ENCODE measurements at places on chromosomes 2 and 18. TPM values are rescaled to one million over a fixed set of nuclear protein-coding genes. Genes with fewer than 3 reads are reported as not detected.

Gene EVX2
- 3.7 TPM for total RNA-seq

Gene CRYGD
- total RNA-seq, result not detected

DNA sequence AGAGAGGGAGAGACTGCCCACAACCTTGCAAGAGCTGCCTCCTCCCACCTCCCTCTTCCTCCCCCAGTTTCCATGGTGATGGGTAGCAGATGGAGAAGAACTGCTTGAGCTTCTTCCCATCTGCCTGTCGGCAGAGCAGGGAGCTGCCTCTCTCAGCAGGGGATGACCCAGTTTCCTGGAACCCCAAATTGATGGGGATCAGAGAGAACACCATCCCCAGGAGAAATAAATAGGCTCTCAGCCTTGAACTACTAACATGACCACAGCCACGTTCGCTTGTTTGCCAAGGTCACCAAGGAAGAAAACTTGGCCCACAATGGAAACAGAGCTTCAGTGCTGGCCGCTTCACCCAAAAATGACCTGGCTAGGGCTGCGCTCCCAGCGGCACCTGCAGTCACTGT, 82.2 kb downstream of the ADD2 start:
- no peak for DNase-seq
- H3K36me3 ChIP-seq, result no peaks in the 10 kb centered on the region
- H3K4me1 ChIP-seq, result no peaks in the 10 kb centered on the region
- H3K27me3 ChIP-seq, result no peaks in the 10 kb centered on the region
- H3K4me3 ChIP-seq, result no peak overlapping the region
- H3K27ac ChIP-seq, result no peak overlapping the region

DNA sequence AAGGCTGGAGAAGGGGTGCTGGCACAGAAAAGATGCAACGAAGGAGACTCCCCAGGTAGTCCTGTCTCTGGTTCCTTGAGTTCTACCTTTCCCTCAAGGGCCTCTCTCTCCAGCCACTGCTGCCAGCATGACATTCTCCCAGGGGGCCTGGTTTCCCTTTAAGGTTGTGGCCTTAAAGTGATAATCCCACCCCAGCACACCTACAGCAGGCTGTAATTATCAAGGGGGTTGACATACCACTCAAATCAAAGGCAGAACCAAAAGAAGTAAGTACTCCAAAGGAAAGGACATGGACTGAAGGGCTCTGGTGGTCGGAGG, 127.4 kb upstream of the MSH6 start:
- H3K4me3 ChIP-seq, result no peak overlapping the region
- H3K36me3 ChIP-seq, result no peaks in the 10 kb centered on the region
- no peak for DNase-seq
- H3K27ac ChIP-seq, result no peak overlapping the region

- H3K4me3 ChIP-seq, result no peak overlapping the region
- no peaks in the 10 kb centered on the region for H3K36me3 ChIP-seq
- no peak for DNase-seq
These were observed 6.2 kb downstream of the COLEC12 start for GRCh38 chr18:493986-494983.

GRCh38 chr2:189261431-189261841, 81.9 kb upstream of the COL5A2 start:
- H3K4me1 ChIP-seq, result no peaks in the 10 kb centered on the region
- no peak overlapping the region for H3K4me3 ChIP-seq
- no peaks in the 10 kb centered on the region for H3K36me3 ChIP-seq
- no peak overlapping the region for H3K27ac ChIP-seq
- no peak for DNase-seq

Gene ANKZF1
- 25.2 TPM for total RNA-seq

Gene SERPINB8
- 9.3 TPM for total RNA-seq

GRCh38 chr18:62744076-62744968, 29.0 kb downstream of the PHLPP1 start:
- H3K36me3 ChIP-seq, result no peaks in the 10 kb centered on the region
- H3K27ac ChIP-seq, result peak overlapping the region; percentile 24
- H3K4me3 ChIP-seq, result no peak overlapping the region
- peaks cover 25% of the 10 kb centered on the region for H3K4me1 ChIP-seq
- DNase-seq, result no peak

- H3K27me3 ChIP-seq, result no peaks in the 10 kb centered on the region
- H3K27ac ChIP-seq, result no peak overlapping the region
These were observed 15.1 kb downstream of the AAK1 start for GRCh38 chr2:69628325-69629021.

GRCh38 chr2:143572421-143572820, 443.2 kb downstream of the ARHGAP15 start:
- H3K36me3 ChIP-seq, result no peaks in the 10 kb centered on the region
- H3K4me1 ChIP-seq, result no peaks in the 10 kb centered on the region
- DNase-seq, result no peak
- H3K4me3 ChIP-seq, result no peak overlapping the region

Gene RRM2
- 20.0 TPM for total RNA-seq

GRCh38 chr2:172712251-172712650, 23.4 kb upstream of the RAPGEF4 start:
- peaks cover 3% of the 10 kb centered on the region for H3K27me3 ChIP-seq
- H3K4me1 ChIP-seq, result no peaks in the 10 kb centered on the region
- H3K27ac ChIP-seq, result no peak overlapping the region
- no peak overlapping the region for H3K4me3 ChIP-seq

- no peaks in the 10 kb centered on the region for H3K36me3 ChIP-seq
- H3K27ac ChIP-seq, result no peak overlapping the region
These were observed 679.8 kb upstream of the NRXN1 start for GRCh38 chr2:51711766-51712165.

Gene TRIM54
- not detected for total RNA-seq

DNA sequence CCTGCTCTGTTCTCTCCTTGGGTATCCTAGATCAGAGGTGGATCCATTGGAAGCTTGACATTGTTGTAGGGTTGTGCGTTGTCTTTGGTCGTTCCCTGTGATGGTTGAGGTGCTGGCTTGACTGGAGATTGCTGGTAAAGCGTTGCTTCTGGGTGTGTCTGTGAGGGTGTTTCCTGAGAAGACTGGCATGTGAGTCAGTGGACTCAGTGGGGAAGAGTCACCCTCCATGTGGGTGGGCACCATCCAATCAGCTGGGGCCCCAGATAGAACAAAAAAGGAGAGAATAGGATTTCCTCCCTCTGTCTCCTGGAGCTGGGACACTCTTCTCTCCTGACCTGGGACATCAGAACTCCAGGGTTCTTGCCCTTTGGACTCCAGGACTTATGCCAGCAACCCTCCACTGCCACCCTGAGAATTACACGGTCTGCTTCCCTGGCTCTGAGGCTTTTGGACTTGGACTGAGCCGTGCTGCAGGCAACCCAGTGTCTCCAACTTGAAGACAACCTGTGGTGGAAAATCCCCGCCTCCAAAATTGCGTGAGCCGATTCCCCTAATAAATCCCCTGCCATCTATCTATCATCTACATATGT, 14.8 kb upstream of the REEP1 start:
- DNase-seq, result no peak
- H3K36me3 ChIP-seq, result no peaks in the 10 kb centered on the region
- H3K4me1 ChIP-seq, result no peaks in the 10 kb centered on the region
- no peak overlapping the region for H3K4me3 ChIP-seq

Gene KIAA2012
- total RNA-seq, result not detected

DNA sequence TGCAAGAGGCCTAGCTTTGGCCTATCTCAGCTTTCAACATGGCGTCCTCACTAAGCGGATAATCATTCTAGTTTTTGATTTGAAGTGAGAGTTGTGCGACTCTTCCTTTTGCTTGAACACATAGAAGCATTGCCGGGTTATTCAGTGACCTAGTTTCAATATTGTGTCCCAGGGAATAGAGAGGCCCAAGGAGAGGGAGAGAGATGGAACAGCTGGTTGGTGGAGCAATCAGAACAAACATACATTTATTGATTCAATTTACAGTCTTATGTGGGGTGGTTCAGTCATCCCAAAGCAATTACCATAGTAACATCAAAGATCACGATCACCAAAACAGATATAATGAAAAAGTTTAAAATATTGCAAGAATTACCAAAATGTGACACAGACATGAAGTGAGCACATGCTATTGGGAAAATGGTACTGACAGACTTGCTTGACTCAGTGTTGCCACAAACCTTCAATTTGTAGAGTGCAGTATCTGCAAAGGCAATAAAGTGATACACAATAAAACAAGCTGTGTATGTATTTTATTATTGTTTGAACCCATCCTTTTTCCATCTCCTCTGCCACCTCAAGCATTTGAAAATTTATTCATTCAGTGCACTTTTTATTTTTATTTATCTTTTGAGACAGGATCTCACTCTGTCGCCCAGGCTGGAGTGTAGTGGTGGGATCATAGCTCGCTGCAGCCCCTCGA, 30.2 kb downstream of the COPS7B start:
- H3K27ac ChIP-seq, result no peak overlapping the region
- no peak overlapping the region for H3K4me3 ChIP-seq

DNA sequence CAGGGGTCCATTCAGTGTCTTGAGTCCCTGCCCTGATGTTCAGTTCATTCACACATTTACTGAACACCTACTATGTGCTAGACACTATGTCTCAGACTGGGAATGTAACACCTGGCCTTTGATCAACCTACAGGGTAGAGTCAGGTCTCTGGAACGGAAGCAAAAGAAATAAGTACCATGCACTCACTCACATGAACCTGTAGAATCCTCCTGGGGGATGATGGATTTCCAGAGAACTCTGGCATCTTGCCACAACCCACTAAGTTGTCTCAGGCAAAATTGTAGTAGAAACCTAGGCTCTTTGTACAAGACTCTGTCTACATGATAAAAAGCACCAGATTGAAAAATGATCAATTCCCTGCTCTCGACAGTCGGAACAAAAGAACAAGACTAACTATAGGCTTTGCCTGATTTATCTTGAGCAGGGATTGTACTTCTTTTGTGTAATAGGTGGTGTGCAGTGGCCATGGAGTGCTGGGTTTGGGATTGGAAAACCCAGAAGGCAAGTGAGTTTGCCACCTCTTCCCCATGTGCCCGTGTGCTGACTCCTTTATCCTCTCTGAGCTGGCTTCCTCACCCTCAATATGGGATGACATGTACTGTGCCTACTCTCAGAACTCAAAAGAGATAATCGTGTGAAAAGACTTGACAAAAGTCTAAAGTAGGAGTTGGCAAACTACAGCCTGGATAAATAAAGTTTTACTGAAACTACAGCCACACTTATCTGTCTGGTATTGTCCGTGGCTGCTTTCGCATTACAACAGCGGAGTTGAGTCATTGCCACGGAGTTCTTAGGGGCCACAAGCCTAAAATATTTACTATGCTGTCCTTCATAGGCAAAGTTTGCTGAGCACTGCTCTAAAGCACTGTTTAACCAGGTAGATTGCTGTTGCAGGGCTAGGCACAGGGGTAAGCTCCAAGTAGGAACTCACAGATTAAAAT, 4.4 kb downstream of the CAPN14 start:
- no peaks in the 10 kb centered on the region for H3K36me3 ChIP-seq
- peak overlapping the region; percentile 50 for H3K27ac ChIP-seq
- peak; percentile 38 for DNase-seq
- no peaks in the 10 kb centered on the region for H3K4me1 ChIP-seq

DNA sequence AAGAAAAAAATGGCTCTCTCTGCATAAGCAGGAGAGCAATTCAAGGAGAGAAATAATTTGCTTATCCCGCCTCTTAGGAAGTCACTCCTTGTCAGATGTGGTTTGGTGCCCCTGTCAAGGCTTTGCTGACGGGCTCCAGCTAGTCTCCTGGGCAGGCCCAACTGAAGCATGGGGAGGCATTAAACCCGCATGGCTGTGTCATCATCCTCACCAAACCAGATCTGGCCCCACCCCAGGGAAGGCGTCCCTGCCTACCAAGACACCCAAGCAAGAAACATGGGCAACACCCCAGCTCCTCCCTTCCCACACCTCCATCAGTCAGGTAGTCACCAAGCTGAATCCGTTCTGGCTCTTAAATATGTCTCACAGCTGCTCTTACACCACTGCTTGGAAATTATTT, 108.0 kb downstream of the SGPP2 start:
- H3K27ac ChIP-seq, result no peak overlapping the region
- H3K27me3 ChIP-seq, result no peaks in the 10 kb centered on the region
- DNase-seq, result no peak
- no peak overlapping the region for H3K4me3 ChIP-seq

DNA sequence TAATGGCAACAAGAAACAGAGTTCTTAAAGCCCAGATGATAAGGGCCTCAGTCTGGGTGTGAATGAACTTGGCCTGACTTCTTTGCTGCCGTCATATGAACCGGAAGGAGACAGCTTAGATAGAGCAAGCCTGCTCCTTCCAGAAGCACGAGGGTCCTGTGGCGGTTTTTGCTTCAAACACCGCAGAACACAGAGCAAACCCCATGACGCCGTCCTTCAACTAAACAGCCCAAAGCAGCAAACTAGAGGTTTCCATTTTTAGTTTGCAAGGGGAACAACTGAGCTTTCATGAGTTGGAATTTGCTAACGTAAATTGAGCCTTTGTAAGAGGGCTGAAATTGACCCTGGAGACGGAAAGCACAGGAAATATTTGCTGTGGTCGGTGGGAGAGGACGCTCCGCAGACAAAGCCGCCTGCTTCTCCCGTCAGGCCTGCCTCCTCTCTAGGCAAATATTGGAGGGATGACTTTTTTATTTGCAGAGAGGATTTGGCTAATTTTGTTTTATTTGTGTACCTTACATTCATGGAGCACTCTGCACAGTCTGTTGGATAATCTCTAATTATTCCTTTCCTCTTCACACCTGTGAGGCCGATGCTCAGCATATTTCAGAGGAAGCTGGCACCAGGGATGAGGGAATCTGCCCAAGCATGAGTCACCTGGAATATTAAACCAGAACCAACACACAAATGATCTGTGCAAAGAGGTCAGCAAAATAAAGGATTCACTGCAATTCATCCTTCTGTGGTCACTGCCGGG, 134.0 kb upstream of the NCK2 start:
- no peak overlapping the region for H3K4me3 ChIP-seq
- peaks cover 5% of the 10 kb centered on the region for H3K4me1 ChIP-seq
- no peak for DNase-seq
- peak overlapping the region; percentile 49 for H3K27ac ChIP-seq

Gene DPYSL5
- total RNA-seq, result 0.48 TPM

DNA sequence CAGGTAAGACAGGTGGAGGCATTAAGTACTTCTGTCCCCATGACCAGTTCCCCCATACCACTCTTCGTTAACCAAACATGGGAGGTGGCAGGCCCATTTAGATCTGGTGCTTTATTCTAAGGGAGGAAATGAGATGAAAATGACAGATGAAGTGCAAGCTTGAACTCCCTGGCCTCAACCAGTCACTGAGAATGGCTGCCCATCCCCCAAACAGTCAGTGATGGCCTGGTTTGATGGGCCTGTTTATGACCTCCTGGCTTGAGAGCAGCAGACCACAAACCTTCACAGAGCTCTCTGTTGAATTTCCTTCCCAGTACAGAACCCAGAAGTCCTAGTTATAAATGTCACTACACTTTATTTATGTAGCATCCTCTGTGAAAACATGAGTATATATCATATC, 31.1 kb downstream of the EPAS1 start:
- DNase-seq, result no peak
- H3K27me3 ChIP-seq, result no peaks in the 10 kb centered on the region
- H3K27ac ChIP-seq, result no peak overlapping the region
- H3K4me3 ChIP-seq, result no peak overlapping the region
- peaks cover 47% of the 10 kb centered on the region for H3K4me1 ChIP-seq

GRCh38 chr2:186605041-186605440, 15.2 kb downstream of the ITGAV start:
- DNase-seq, result no peak
- no peak overlapping the region for H3K27ac ChIP-seq
- no peak overlapping the region for H3K4me3 ChIP-seq
- H3K27me3 ChIP-seq, result no peaks in the 10 kb centered on the region
- H3K4me1 ChIP-seq, result no peaks in the 10 kb centered on the region
- H3K36me3 ChIP-seq, result no peaks in the 10 kb centered on the region
